H4 (cell line): ENCODE measurements at places on chromosomes 5 and 9.

DNA sequence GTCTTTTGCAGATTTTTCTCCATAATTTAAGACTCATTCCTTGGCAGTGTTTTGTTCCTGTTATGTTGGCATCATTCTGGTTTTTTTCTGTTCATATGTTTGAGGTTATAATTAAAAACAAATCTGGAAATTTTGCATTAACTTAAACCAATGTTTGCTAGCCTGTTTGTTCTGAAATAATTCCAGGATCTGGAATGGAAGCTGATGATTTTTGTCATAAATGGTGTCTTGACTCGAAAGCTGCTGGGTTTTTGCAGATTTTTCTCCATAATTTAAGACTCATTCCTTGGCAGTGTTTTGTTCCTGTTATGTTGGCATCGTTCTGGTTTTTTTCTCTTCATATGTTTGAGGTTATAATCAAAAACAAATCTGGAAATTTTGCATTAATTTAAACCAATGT is 318.7 kb upstream of the IRX4 start:
- no peak for DNase-seq

- no peak for DNase-seq
Observed at GRCh38 chr9:6715755-6716643, 41.8 kb upstream of the KDM4C start.

- no peak for DNase-seq
Observed at GRCh38 chr5:153632748-153633290, 142.3 kb downstream of the GRIA1 start.

GRCh38 chr9:93730648-93731047 is 154.3 kb downstream of the PHF2 start:
- no peak for DNase-seq

GRCh38 chr5:111511831-111512374 is 432 bp downstream of the STARD4 start:
- no peak for DNase-seq

DNA sequence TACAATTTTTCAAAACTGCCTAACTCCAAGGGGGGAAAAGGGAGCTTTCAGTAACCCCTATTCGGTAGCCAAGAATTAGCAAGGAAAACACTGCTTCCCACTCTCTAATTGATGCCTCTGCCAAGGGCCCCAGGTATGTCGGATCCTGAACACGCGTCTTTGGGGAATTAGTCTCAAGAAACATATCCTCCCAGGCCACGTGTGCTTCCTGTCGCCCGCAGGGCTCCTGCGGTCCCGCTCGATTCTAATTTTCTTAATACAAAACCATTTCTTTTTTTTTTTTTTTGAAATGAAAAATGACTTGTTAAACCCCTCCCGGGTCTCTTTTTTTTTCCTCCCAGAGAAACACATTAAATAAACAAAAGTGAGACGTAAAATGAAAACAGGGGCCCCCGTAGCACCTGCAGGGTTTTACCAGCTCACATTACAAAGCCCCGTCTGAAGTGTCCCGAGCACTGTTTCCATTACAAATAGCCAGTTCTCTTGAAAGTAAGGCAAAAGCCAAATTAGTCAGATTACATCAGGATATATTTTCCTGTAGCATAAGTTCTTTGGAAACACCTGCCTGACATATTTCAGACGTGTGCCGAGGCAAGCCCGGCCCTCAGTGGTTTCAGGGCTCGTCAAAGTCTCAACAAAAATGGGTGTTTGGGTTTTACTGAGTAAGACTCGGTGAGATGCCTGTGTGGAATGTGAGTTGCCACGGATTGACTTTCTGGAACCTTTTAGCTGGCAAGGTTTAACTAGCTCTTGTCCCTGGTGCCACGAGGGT is 21.5 kb downstream of the SMIM23 start:
- DNase-seq: no peak

- DNase-seq: no peak
Observed at GRCh38 chr9:119044806-119045205, 324.4 kb downstream of the BRINP1 start.
